ENCODE measurements at places on chromosomes 11 and 22. TPM values are rescaled to one million over a fixed set of nuclear protein-coding genes. Genes with fewer than 3 reads are reported as not detected.

Gene UPK2
- polyA plus RNA-seq: 2.9 TPM

Gene CHKA
- 46.0 TPM for polyA plus RNA-seq

Gene JOSD1
- polyA plus RNA-seq: 27.8 TPM

Gene OR5A1
- under 0.01 TPM for polyA plus RNA-seq

Gene ADM
- polyA plus RNA-seq: 37.4 TPM

Gene LUZP2
- polyA plus RNA-seq: 0.16 TPM

Gene C11orf87
- polyA plus RNA-seq: 0.02 TPM

Gene APOL5
- polyA plus RNA-seq: 0.09 TPM

Gene ADSL
- 58.0 TPM for polyA plus RNA-seq

Gene OR51B5
- polyA plus RNA-seq: 0.21 TPM

Gene THY1
- polyA plus RNA-seq: 15.3 TPM
